ENCODE measurements at places on chromosomes 16 and 17.

DNA sequence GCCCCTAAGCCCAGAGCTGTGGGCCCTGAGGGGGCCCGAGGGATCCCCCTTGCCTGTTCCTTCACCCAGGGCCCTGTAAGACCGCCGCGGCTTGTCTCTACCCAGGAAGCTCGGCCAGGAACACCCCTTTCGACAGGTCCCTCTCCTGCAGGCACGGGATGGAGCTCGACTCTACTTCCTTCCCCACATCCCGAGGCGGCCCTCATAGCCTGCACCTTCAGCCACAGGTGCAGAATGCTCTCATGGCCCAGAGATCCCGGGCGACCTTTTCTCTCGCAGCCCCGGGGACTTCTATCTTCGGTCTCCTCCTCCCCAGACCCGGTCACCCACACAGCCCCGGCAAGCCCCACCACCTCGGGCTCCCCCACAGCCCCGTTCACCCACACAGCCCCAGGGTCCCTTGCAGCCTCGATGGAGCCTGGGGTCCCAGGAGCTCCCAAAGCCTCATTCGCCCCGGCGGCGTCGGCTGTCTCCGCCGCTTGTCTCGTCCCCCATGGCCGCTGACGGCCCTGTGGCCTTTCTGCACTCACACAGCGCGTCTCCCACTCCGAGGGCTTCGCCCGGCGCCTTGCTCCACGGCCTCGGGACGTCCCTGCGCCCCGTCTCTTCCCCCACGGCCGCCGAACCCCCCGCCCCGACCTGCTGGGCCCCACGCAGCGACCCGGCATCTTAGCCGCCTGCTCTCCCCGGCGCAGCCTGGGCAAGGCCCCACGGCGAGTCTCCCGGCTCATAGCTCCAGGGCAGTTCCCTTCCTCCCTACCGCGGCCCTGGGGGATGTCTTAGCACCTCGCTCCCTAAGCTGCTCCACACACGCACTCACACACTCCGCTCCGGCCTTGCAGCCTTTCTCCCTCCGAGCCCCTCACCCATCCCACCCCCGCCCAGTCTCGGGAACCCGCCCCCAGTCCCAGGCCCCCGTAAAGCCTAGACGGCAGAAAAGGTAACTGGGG, 650 bp downstream of the KIAA0753 start:
- DNase-seq = no peak

- no peak for DNase-seq
These were observed 14.6 kb downstream of the NUDT7 start for GRCh38 chr16:77736879-77737278.

DNA sequence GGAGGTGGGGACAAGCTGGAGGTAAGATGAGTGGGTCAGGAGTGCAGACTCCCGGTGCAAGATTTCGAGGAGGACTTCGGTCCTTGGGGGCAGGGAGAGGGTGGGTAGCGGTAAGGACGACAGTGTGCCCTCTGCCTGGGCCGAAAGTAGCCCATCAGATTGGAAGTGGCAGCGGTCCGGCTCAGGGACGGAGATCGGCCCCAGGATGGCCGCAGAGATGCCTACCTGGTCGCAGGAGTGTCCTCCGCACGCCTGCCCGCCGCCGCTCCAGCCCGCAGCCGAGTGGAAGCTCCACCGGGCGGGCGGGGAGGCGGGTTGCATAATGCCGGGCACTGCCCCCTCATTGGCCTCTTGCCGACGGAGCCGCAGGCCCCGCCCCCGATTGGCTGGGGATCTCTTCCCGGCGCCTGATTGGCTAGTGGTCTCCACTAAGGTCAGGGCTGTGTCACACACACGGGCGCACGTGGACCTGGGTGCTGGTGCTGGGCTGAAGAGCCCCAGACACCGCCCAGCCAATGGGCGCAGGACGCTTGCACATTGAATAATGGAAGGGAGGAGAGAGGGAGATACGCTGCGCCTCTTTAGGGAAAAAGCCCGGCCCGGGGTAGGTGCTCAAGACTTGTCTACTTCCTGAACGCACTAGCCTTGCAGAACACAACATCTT, at the start of gene PER1:
PER1 (minus strand) TSS at position 293 of the 664 bp plus-strand sequence. CDS start 1,698 bp downstream, outside the sequence.
- peak; percentile 91 for DNase-seq

DNA sequence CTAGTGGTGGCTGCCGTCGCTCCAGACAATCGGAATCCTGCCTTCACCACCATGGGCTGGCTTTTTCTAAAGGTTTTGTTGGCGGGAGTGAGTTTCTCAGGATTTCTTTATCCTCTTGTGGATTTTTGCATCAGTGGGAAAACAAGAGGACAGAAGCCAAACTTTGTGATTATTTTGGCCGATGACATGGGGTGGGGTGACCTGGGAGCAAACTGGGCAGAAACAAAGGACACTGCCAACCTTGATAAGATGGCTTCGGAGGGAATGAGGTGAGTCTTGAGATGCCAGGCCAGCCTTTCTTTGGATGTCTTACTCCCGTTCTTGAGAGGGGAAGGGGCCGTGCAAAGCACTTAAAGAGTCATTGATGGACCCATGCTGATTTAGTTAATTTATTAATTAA, 16.1 kb downstream of the ARSG start:
- DNase-seq = no peak

- no peak for DNase-seq
These were observed 82.4 kb upstream of the KIF2B start for GRCh38 chr17:53740312-53740711.

DNA sequence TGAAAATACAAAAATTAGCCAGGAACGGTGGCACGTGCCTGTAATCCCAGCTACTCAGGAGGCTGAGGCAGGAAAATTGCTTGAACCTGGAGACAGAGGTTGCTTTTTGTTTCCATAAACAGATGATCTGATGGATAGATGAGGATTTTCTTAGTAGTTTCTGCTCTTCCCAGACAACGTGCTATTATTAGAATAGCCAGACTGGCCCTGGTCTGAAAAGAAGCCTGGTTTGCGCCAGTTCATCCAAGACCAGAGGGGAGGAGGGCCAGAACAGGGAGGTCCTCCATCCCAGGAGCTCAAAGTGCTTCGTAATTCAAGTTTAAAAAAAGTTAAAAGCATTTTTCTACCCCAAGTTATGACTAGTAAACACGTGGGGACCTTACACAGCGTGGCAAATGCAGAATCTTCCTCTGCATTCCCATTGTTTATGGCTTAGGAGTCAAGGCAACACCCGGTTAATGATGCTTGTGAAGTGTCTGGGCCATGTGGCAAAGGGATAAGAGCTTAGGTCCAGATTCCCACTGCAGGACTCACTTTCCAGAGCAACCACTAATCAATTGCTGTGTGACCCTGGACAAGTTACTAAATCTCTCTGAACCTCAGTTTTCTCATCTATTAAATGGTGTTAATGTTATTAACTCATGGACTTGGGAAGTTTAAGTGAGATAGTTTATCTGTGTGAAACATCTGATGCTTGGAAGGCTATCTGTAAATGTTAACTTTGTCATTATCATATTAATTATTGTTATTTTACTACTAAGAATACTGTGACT, 205.4 kb downstream of the CCDC182 start:
- no peak for DNase-seq

GRCh38 chr16:9134306-9134705, 42.9 kb downstream of the HAPSTR1 start:
- DNase-seq = no peak

All from NCI-H1436 (cell line).